ENCODE measurements at places on chromosomes 7 and 10.

DNA sequence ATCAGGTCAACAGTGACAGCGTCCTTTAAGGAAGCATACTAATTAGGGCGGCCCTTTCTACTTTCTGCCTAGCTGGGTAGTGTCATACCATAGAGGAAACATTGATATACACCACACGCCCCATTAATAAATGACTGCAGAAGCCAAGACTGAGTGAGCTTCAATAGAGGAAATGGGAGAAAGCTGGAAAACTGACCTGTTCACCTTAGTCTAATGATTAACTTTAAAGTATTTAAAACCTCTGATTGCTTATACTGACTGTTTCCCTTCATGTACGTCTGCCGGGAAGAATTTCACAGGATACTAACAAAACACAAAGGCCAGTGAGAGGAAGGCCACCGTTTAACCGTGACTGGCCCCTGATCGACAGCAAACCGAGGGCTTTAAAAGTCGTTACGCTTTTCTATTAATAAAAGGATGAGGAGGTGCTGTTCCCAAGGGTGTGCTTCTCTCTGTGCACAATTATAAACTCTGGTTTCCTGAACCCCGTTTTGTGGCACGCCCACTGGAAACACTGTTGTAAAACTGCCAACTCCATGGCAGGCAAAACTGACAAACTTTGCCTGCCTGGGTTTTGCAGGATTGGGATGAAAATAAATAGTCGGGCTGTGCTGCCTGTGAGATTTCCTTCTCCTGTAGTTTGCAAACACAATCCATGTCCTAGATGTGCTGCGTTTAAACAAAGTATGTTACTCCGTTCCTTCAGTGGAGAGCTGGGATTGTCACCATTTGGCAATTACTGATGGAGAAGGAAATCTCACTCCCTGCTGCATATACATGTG, 137.6 kb downstream of the NRP1 start:
- no peak for DNase-seq

DNA sequence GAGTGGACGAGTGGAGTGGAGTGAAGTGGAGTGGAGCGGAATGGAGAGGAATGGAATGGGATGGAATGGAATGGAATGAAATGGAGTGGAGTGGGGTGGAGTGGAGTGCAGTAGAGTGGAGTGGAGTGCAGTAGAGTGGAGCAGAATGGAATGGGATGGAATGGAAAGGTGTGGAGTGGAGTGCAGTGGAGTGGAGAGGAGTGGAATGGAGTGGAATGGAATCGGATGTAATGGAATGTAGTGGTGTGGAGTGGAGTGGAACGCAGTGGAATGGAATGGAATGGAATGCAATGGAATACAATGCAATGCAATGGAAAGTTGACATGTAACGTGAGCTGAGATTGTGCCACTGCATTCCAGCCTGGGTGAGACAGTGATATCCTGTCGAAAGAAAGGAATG, 46.4 kb downstream of the ZNF716 start:
- no peak for DNase-seq

GRCh38 chr10:122010405-122011050, 21.6 kb downstream of the TACC2 start:
- DNase-seq = no peak

DNA sequence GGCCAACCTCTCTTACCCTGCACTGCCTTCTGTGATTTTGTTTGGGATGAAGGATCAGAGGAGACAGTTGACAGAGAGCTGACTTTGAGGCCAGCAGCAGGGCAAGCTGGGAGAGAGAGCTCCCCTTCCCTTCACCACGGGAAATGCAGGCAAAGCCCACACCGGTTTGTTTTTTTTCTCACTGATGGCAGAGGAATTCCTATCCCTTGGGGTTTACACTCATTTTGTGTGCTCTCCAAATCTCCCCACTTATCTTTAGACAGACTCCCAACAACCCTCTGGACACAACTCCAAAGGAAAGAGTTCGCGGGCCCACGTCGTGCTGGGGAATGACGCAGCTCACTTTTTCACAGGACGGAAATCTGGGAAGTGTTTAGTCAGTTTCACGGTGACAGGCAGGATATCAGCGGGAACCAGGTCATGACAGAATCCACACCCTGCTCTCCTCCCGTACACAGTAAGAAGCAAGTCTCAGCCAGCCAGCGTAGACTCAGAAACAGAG, 68.3 kb upstream of the FAM171A1 start:
- no peak for DNase-seq

- no peak for DNase-seq
These were observed 107.4 kb downstream of the SH3PXD2A start for GRCh38 chr10:103748020-103748419.

Data from stimulated activated CD8-positive, alpha-beta memory T cell treated with anti-CD3 and anti-CD28 coated beads, Interleukin-2, amount 100 ng/mL, for 1 hour (primary cell).